ENCODE measurements at places on chromosomes 4 and X.
A peak's percentile ranks its signal among the peaks of the same experiment; 100 is the strongest.

GRCh38 chrX:122582280-122582974 lies 601.7 kb upstream of the GRIA3 start:
- H3K4me3 ChIP-seq = no peak overlapping the region
- no peaks in the 10 kb centered on the region for H3K4me1 ChIP-seq
- no peak for DNase-seq
- H3K36me3 ChIP-seq = no peaks in the 10 kb centered on the region
- H3K27me3 ChIP-seq = no peaks in the 10 kb centered on the region
- H3K27ac ChIP-seq = no peak overlapping the region

GRCh38 chrX:91434351-91435168 lies at the start of gene PABPC5:
Gene PABPC5 (plus strand): TSS chrX:91434839. CDS start chrX:91435578, 739 bp downstream.
- peak; percentile 55 for DNase-seq
- H3K4me1 ChIP-seq = peaks cover 4% of the 10 kb centered on the region
- H3K27me3 ChIP-seq = peaks cover 14% of the 10 kb centered on the region

- no peaks in the 10 kb centered on the region for H3K27me3 ChIP-seq
- H3K4me3 ChIP-seq = no peak overlapping the region
- H3K36me3 ChIP-seq = peaks cover 5% of the 10 kb centered on the region
- H3K4me1 ChIP-seq = peaks cover 9% of the 10 kb centered on the region
Observed at GRCh38 chr4:85964298-85964697, 395.6 kb downstream of the MAPK10 start.

- peak overlapping the region; percentile 26 for H3K27ac ChIP-seq
- no peaks in the 10 kb centered on the region for H3K36me3 ChIP-seq
- peaks cover 27% of the 10 kb centered on the region for H3K4me1 ChIP-seq
- H3K4me3 ChIP-seq = no peak overlapping the region
- DNase-seq = no peak
- H3K27me3 ChIP-seq = peaks cover 25% of the 10 kb centered on the region
Observed at GRCh38 chr4:26032630-26033317, 118.8 kb downstream of the SMIM20 start.

DNA sequence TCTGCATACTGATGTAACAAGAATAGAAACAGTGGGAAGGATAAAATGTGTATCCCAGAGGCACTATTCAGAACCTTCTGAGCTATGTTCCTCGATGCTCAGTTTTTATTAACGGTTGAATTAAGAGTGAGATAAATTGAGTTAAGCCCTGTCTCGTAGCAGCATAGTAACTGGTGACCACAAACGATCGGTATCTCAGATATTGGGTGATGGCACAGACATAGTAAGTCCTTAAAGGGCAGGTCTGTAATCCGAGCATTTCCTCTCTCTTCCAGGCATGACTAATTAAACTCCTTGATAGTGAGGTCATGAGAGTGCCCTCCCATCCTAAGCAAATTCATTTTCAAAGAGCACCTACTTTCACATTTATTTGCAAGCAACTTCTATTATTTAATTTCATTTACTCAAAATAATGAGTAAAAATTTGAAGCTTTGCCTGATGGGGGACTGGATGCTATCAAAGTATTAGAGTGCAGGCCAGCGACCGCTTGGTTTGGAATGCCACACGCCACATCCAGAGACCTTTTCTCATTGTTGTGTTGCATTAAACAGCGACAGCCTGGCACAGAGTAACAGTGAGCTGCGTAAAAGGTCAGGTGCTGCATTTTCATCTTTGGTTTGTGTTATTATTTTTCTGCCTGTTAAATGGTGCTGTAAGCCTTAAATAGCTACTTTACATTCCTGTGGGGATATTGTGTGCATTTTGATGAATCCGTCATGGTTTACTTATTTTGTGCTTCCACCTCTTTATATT lies 101.9 kb downstream of the PCDH7 start:
- no peaks in the 10 kb centered on the region for H3K36me3 ChIP-seq
- no peaks in the 10 kb centered on the region for H3K27me3 ChIP-seq
- no peaks in the 10 kb centered on the region for H3K4me1 ChIP-seq
- H3K27ac ChIP-seq = no peak overlapping the region
- DNase-seq = no peak

DNA sequence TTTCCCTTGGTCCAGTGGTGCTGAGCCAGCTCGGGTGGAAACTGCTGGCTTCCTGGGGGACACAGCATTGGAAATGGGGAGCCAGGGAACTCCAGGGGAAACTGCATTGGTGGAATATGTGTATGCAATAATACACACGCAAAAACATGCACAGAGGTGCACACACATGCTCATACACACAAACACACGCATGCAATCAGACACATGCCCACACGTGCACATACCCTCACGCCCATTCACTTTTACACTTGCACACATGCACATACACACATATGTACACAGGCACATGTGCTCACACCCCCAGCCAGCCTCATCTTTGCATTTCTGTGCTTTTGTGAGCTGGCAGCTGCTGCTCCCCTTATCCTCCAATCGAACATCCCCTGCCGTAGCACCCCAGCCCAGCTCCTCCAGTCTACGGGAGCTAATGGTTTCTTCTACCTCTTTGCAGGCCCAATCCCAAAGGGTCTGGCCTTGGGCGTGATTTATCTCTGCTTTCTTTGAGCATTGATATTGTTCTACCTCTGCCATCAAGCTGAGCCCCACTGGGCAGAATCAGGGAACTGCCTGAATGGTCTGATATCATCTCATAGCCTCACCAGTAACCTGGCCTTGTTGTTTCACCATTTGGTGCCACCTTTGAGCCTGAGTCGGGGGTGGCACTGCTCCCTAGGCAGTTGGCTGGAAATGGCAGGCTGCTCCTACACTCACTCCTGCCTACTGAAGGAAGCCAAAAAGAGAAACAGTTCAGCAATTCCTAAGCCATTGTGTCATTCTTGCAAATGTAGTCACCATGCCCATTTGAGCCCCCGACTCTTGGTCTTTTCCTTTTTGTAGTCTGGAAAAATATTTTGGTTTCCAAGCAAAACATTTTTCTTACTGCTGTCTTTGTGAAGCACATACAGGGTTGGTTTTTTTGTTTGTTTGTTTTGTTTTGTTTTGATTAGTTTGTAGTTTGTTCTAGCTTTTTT lies 104.4 kb upstream of the MAMLD1 start:
- no peak overlapping the region for H3K27ac ChIP-seq
- H3K36me3 ChIP-seq = no peaks in the 10 kb centered on the region
- no peak for DNase-seq
- no peaks in the 10 kb centered on the region for H3K4me1 ChIP-seq
- no peak overlapping the region for H3K4me3 ChIP-seq
- no peaks in the 10 kb centered on the region for H3K27me3 ChIP-seq
